ENCODE measurements at places on chromosomes 13 and 19.
A peak's percentile ranks its signal among the peaks of the same experiment; 100 is the strongest.

GRCh38 chr13:97268772-97269171 is 46.6 kb downstream of the MBNL2 start:
- DNase-seq, result no peak

DNA sequence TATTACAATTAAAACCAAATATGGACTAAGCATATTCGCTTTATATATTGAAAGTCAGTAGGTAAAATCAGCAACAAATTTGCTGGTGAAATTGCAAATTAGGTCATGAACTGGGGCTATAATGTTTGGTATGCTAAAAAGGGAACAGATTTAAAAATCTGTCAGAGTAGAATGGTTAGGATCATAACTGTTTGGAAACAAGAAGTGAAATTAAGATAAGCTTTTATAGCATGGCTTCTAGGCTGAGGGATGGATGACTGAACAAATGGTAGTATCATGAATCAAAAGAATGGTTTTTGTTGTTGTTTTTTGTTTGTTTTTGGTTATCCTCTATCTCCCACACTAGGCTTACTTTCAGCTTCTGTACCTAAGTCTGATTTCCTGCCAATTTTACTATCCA is 1090.4 kb downstream of the PCDH9 start:
- no peak for DNase-seq

DNA sequence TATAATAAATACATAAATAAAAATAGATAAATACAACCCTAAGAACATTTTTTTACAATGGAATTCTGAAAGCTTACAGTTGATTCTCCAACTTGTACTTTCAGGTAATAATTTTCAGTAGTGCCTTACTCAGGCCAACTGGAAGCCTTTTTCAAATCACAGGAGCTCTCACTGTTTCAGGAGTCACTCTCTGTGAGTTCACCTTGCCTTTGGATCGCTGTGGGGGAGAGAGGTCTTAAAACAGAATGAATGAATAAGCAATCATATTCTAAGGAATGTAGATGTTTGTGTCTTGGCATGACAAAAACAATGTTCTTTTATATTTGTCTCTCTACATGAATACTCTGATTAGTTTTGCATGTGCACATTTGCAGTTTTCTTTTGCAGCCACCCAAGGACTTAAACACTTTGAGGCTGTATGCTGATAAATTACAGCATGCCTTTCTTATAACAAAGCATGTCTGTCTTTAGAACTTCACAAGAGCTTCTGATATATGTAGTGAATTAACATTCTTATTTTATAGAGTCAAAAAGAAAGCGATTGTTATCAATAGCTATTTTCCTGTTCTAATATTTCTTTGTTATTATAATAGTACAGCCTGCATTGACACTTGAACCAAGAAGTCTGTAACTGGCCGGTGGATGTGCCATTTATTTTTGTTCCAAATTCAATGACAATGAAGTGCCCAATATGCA is 1111.5 kb upstream of the ATXN8OS start:
- DNase-seq, result no peak

GRCh38 chr13:113474179-113474578 is 16.3 kb downstream of the DCUN1D2 start:
- DNase-seq, result no peak

- no peak for DNase-seq
Measured at GRCh38 chr19:45056831-45057230, 18.0 kb downstream of the CLASRP start.

GRCh38 chr13:107066355-107066754 is 498.4 kb upstream of the ARGLU1 start:
- DNase-seq, result no peak

DNA sequence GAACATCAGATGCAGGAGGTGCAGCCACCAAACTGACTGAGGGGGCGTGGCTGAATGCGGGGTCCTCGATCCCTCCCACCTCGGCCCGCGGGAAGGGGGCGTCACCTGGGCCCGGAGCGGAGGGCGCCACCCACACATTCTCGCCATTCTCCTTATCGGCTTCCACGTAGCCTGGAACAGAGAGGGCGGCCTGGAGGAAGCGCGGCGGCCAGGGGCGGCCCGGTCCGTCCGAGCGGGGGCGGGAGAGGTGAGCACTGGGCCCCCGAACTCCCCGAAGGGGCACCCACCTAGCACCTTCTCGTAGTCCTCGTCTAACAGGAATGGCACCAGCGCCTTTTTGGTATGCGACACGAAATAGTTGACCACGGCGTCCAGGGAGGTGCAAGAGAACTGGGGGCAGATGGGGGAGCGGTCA is 11.8 kb downstream of the STAP2 start:
- DNase-seq, result no peak

- DNase-seq, result no peak
Measured at GRCh38 chr13:50990818-50991506, 81.4 kb downstream of the RNASEH2B start.

GRCh38 chr13:76523740-76524340 is 362.4 kb downstream of the KCTD12 start:
- no peak for DNase-seq

DNA sequence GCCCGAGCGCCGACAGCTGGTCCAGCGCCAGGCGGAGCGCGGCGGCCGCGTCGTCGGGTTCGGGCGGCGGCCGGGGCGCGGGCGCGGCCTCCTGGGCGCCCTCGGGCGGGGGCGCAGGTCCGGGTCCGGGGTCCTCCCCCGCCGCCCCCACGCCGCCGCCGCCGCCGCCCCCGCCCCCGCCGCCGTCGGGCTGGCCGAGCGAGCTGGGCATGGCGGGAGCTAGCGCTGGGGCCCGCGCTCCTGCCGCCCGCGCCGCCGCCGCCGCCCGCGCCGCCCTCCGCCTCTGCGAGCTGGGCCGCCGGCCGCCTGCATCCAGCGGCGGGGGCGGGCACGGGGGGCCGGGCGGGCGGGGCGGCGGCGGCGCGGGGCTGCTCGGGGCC is 287 bp downstream of the MEX3D start:
- DNase-seq, result no peak

DNA sequence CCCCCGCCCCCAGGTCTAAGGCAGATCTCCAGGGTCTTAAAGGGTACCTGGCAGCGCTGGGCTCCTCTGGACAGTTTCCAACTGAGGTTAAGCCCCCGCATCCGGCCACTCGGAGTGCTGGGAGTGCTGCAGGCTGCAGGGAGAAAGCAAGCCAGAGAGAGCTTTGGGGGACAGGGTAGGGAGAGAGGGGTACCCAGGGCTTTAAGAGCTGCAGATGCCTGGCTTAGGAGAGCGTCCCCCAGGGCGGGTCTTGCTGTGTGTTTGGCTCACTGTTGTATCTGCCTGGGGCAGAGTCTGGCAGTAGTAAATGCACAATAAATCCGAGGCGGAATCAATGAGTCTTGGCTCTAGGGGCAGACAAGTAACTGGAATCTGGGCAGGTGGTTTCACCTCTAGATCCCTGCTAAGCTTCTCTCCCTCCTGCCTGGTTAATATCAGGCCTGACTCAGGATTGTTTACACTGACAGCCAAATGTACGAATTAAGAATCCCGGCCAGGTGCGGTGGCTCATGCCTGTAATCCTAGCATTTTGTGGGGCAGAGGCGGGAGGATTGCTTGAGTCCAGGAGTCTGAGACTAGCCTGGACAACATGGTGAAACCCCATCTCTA is 798 bp upstream of the COX6B2 start:
- DNase-seq, result no peak

- no peak for DNase-seq
Measured at GRCh38 chr19:491146-491741, 5.0 kb upstream of the MADCAM1 start.

DNA sequence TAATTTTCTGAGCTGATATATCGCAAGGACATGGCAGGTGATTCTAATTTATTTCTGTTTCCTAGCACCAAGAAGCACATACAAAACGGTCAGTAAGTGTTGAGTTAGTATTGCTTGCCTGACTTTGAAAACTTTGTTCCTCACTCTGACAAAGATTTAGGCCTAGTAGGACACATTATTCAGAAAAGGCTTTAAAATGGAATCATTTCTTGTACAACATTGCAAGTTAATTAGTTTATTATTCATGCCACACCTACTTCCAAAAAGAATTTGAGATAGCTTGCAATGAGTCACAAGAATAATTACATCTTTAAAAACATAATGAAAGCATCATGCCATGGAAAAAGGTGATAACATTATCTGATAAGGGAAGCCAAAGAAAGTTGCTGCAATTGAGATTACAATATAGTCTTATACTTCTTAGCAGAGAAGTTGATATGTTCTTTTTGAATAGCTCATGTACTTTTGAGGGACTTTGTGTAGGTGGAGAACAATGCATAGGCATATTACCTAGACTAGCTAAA is 474.2 kb downstream of the KLF5 start:
- no peak for DNase-seq

DNA sequence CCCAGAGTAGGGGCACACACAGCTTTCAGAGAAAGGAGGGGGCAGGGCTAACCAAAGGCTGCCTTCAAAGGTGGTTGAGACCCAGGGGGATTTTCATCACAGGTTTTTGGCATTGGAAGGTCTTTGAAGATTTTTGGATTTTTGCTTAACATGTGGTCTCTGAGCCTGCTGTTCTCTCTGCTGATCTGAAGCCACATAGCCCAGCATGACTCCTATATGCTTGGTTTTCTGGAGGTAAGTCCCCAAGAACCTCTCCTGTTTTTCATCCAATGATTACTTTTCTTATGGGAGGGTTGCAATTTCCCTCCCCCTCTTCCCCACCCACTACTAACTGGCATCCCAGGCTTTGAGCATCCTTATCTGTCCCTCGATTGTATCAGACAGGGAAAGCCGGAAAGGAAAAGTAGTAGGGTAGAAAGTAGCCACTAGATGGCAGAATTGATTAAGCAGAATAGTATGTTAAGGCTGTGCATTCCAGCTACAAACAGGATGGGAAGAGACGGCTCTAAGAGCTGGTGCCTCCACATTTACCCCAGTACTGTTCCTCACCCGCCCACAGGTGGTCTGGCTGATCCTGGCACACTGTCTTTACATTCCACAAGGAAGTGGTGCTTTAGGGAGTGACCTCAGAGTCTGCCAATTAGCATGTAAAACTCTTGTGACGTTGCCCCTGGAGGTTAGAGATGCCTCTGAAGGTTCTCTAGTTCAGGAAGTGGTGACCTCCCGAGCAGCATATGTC is 218.9 kb upstream of the EDNRB start:
- DNase-seq, result peak; percentile 80

DNA sequence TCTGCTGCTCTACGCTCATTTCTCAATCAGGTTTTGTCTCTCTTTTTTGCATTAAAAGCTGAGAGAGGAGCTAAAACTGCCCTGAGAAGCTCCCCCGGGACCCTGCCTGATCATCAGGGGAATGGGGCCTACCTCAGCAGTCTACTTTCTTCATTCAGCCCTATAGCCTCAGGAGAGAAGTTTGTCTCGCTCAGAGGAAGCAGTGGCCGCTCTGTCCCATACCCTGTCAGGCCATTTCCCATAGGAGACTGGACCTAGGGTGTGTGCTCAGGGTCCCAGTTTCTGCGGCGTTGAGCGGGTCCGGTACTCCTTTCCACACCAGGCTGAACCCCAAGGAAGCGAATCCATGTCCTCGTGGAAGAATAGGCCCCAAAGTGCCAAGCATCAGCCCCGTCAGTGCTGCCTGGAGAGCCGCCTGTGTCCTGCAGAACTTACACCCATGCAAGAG is 21.7 kb downstream of the UBE2L5 start:
- no peak for DNase-seq

- DNase-seq, result no peak
Measured at GRCh38 chr19:14072535-14073260, at the start of gene MISP3. MISP3 (plus strand) TSS chr19:14072786; CDS start chr19:14073310, 524 bp downstream.

GRCh38 chr19:4499855-4500254 is 18.4 kb downstream of the PLIN4 start:
- no peak for DNase-seq

DNA sequence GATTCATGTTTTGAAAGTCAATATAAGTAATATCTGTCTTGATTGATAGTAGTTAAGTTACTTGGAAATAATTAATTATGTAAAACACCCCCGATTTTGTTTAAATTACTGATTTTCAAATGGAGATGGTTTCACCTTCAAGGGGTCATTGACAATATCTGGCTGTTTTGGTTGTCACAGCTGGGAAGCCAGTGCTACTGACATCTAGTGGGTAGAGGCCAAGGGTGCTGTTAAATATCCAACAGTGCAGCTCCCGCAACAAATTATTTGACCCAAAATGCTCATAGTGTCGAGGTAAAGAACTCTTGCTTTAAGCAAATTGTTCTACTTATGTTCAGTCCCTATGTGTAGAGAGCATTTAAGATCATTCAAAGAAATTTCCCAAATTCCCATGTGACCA is 50.6 kb upstream of the PCDH20 start:
- DNase-seq, result no peak

DNA sequence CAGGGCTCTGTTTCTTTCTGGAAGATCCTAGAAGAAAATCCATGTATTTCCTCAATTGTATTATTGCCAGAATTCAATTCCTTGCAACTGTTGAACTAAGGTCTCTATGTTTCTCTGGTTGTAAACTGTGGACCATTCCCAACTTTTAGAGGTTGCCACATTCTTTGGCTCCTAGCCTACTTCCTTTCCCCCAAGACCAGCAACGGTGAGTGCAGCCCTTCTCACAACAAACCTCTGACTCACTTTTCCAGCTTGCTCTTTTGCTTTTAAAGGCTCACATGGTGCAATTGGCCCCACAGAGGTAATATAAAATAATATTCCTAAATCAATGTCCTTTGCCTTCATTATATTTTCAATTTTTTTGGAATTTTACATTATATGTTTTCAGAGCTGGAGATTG is 371.3 kb downstream of the SLITRK5 start:
- no peak for DNase-seq

DNA sequence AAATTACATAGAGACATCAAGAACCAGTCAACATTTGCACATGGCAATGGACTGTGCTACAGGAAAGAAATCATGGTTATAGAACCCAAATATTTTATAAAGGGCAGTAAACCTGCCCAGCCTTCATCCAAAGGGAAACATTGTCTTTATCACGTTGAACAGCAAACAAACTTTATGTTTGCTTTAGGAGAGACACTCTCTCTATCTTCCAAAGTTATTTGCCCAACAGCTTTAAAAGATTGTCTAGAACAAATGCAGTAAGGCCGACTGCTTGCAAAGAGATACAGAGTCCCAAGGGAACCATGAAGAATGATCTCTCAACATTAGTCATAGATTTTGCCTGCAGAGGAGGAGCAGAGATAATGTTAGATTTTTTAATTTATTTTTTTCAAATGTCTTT is 1323.5 kb upstream of the SLC10A2 start:
- DNase-seq, result no peak

- no peak for DNase-seq
Measured at GRCh38 chr13:91762957-91763356, 364.5 kb downstream of the GPC5 start.

GRCh38 chr19:57778336-57778735 is 8.9 kb downstream of the ZNF586 start:
- DNase-seq, result no peak

DNA sequence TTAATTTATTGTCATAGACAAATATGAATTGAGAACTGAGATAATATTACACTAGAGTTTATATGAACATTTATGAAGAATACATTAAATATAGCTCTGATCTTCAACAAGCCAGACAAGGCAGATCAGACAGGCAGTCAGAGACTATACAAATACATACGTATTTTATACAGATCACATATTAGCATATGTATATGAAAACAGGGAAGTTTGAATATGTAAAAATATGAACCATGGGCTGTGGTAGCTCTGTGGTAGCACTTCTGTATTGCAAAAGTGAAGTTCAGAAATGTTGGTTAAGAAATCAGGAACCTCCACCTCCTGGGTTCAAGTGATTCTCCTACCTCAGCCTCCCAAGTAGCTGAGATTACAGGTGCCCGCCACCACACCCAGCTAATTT is 20.7 kb downstream of the GPR180 start:
- no peak for DNase-seq

- DNase-seq, result peak; percentile 37
Measured at GRCh38 chr19:57099199-57099661, 20.6 kb upstream of the USP29 start.

GRCh38 chr19:55766466-55766865 is 2.5 kb upstream of the RFPL4AL1 start:
- peak; percentile 11 for DNase-seq

GRCh38 chr13:75021151-75021550 is 460.8 kb downstream of the TBC1D4 start:
- no peak for DNase-seq
